ENCODE measurements at places on chromosomes 1 and 21.

GRCh38 chr21:41201385-41201784 is 33.4 kb downstream of the BACE2 start:
- no peak for DNase-seq

GRCh38 chr1:150080784-150081183 is 13.2 kb downstream of the VPS45 start:
- no peak for DNase-seq

DNA sequence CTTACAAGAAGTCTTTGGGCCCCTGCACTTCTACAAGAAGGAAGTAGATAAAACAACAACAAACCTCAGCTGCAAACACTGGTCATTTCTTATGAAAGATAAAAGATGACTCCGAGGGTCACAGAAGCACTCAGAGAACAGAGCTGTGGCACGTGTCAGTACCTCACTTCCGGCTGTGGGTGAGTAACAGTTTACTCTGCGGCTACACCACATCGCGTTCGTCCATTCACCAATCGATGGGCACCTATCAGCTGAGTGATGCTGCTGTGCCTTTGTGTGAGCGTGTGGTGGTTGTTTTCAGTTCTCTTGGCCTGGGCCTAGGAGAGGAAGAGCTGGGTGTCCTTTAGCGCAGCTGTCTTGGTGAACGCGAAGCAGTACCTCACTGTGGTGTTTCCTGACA is 49.9 kb downstream of the COL6A1 start:
- no peak for DNase-seq

DNA sequence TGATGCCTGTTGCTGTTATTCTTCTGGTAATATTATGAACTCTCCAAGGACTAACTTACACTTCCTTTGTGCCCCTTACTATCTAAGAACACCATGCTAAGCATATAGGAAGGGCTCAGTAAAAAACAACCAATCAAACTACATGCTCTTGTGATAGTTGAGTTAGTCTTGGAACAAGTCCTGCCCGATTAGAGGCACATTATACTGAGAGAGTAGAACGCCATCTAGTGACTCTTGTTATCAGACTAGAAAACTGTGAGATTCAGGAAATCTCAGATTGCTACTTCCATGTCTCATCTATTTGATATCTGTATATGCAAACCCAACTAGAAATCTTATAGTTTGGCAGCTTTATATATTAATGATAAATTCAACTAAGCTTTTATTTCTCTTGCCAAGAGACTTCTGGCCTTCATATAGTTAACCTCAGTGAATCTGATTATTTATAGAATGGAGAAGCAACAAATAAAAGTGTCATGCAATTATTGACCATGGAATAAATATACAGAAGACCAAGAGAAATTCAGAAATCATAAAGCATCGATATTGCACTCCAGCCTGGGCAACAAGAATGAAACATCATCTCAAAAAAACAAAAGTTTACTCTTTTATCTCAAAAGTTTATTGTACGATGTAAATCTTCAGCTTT is 7.8 kb upstream of the SRRM1 start:
- DNase-seq: peak; percentile 73

GRCh38 chr1:221753828-221754188 is 11.9 kb upstream of the DUSP10 start:
- no peak for DNase-seq

GRCh38 chr1:59565611-59566410 is 248.9 kb upstream of the HOOK1 start:
- peak; percentile 94 for DNase-seq

GRCh38 chr1:110680036-110680735 is 5.4 kb upstream of the KCNA3 start:
- no peak for DNase-seq

GRCh38 chr1:84379138-84379916 is 19.0 kb upstream of the DNASE2B start:
- DNase-seq: peak; percentile 76

GRCh38 chr1:85984636-85985035 is 171.9 kb downstream of the COL24A1 start:
- DNase-seq: no peak

GRCh38 chr1:100896481-100896982 is 642 bp downstream of the SLC30A7 start:
- DNase-seq: peak; percentile 41

GRCh38 chr1:25520446-25521061 is 22.9 kb upstream of the LDLRAP1 start:
- peak; percentile 63 for DNase-seq
